ENCODE measurements at places on chromosomes 7 and 10. TPM values are rescaled to one million over a fixed set of nuclear protein-coding genes. Genes with fewer than 3 reads are reported as not detected.

DNA sequence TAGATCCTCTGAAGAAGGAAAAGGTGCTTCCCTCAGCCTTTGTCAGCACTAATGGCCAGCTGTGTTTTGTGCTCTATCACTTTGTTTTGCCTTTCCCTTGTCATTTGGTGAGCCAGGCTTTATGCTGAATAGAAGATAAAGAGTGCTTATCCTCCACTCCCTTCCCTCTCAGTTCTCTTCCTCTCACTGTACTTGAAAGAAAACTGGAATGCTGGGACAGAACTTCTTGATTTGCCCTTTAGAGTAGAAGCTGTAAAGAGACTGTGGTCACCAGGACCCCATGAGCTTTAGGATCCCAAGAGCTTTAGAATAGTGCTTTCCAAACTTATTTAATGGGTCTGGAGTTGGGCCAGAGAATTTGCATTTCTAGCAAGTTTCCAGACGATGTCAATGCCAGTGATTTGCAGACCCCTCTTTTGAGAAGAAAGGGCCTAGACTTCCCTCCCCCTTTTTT, 81.4 kb downstream of the LRRC4 start:
- DNase-seq, result no peak

Gene FOXK1
- polyA plus RNA-seq, result 3.3 TPM

DNA sequence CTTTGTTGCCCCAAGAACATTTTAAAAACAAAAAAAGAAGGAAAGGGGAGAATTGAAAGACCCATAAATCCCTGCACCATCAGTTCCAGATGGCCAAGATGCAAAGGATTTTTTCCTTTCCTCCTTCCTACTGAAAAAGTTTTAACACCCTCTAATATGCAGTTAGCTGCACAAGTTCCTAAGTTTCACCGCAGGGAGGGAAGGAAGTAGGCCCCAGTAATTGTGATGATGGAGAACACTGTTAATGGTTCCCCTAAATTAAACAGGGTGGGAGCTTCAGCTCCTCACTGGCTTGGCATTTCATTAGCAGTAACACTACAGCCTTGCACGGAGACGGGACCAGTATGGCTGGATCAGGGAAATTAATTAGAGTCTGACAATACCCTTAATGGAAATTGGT, 63.7 kb upstream of the PPIF start:
- DNase-seq, result no peak

Gene OPALIN
- not detected for polyA plus RNA-seq

- DNase-seq, result no peak
These were observed 183.4 kb downstream of the CCSER2 start for GRCh38 chr10:84511709-84512285.

DNA sequence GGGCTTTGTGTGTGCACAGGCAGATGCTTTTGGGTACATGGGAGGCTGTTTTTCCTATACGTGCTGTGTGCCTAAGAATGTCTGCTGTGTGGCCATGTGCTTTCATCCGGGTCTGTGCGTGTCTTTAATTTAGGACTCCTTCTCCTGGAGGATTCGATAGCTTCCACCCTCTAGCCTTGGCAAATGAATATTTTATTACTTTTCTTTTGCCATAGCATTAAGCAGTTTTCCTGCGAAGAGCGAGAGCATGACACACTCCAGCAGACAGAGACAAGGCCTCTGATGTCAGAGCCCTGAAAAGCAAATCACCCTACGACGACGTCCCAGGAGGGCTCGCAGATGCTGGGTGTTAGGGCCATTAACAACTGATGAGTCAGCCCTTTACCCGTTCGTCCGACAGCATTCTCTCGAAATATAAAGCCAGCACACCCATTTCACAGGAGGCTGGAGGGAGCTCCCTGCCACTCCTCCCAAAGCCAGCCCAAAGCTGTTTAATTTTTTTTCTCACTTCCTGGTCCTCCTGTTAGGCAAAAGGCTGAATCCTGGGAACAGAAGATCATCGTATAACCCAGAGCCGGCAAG, 311.3 kb upstream of the ZMIZ1 start:
- no peak for DNase-seq

- no peak for DNase-seq
These were observed 8.1 kb downstream of the AOC1 start for GRCh38 chr7:150860291-150860977.

GRCh38 chr7:88243345-88243909, 23.6 kb upstream of the SRI start:
- DNase-seq, result no peak

DNA sequence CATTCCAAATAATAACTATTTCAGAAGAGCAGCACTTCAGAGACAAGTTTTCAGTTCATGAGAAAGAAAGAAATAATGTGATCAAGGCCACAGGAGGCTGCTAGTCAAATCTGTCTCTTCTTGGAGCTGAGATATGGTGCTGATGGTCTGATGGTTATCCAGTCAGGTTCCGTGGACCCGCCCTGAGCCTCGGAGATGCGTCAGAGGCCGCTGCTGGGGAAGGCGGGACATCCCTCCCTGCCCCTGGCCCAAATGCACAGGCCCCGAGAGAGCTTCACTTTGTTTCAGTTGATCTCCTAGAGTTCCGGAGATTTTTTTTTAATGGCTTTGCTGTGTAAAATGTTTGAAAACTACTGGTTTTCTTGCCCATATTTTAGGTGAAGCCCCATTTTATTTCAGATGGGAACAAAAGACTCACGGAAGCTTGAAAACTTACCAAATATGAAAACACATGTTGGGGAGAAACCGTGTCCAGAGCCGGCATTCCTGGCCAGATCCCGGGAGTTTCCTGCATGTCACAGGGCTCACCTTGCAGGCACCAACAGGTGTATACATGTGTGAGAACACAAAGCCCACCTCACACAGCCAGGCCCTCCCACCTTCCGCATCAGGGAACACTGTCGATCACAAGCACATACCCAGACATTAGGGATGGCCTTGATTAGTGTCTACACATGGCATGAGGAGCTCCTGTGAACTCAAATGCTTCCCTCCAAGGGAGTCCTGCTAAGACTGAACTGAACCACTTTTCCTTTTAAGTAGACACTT, 499.0 kb downstream of the TCERG1L start:
- no peak for DNase-seq

DNA sequence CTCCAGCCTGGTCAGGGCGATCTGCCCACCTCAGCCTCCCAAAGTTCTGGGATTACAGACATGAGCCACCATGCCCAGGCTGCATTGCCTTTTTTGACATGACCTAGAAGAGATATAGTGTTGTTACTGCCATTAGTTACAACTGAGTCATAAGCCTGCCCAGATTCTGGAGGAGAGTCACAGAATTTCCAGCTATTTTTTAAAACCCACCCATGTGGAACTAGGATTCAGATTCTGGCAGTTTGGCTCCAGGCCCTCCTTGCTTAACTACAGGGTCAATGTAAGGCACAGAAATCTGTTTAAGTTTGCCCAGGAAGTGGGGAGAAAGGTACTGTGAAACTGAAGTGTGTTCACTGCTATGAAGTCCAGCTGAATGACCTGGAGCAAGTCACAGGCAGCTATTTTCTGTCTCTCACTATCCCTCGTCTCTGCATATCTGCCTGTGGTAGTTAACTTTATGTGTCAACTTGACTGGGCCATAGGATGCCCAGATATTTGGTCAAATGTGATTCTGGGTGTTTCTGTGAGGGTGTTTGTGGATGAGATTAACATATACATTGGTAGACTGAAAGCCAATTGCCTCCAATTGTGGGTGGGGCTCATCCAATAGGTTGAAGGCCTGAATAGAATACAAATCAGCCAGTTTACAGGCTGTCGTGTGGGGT, 8.4 kb upstream of the MARVELD1 start:
- no peak for DNase-seq

Gene MOGAT3
- polyA plus RNA-seq, result not detected

DNA sequence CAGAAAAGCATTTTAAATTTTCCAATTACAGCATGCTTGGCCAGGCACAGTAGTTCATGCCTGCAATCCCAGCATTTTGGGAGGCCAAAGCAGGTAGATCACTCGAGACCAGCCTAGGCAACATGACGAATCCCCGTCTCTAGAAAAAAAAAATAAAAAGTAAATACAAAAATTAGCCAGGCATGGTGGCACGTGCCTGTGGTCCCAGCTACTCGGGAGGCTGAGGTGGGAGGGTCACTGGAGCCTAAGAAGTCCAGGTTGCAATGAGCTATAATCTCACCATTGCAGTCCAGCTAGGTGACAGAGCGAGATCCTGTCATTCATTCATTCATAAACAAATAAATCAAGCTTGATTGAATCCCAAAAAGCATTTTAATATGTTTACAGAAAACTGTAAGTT, 234.9 kb downstream of the PARD3 start:
- no peak for DNase-seq

DNA sequence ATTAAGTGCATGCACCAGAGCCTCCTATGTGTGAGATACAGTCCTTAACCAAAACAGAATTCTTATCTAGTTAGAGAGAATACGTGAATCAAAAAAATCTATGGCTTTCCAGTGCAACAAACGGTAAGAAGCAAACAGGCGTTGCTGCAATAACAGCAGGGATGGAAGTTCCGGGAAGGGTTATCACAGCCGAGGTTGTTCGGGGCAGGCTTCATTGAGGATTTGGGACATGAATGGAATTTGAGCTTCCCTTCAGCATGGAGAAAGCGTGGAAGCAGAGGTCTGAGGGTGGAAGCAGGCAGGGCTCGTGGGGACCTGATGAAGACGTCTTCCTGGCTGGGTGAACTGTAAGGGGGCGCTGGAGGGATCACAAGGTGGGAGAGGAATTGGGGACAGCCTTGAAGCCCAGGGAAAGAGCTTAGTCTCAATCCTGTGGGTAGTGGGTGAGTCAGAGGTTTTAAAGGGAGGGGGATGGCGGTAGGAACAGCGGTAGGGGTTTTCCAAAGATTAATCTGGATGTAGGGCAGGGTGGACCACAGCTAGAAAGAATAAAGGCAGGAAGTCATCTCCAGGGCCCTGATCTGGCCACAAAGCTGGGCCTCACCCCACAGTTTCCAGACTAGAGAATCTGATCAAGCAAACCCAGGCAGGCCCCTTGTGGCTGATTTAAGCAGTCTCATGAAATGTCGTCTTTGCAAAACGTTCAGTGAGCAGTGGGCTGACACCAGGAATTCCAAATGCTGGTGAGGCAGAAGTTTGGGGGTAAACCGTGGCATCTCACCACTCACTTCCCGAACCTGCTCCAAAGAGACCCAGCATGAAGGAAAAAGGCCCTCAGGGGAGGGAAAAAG, 65.1 kb downstream of the CALML3 start:
- DNase-seq, result no peak

Gene PLPP4
- polyA plus RNA-seq, result 35.4 TPM
